ENCODE measurements at places on chromosomes 6 and 20.

- DNase-seq: no peak
Observed at GRCh38 chr6:25576919-25577318, 75.1 kb upstream of the SCGN start.

DNA sequence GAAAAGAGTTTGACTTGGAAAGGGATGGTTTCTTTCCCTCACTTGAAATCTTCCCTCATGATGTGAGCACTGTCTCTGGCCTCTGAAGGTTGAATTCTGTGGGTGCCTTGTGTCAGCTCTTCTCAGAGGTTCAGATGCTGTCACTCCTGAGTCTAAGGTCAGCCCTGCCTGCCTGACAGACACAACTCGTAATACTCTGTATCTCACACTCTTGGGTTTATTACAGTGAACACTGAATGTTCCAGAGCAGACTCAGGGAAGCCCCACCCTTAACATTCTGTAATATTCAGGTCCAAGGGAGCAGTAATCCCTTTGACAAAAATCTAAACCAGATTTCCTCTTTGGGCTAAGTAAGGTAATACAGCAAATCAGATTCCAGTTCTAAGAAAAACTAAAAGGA lies 837.8 kb downstream of the QKI start:
- no peak for DNase-seq

DNA sequence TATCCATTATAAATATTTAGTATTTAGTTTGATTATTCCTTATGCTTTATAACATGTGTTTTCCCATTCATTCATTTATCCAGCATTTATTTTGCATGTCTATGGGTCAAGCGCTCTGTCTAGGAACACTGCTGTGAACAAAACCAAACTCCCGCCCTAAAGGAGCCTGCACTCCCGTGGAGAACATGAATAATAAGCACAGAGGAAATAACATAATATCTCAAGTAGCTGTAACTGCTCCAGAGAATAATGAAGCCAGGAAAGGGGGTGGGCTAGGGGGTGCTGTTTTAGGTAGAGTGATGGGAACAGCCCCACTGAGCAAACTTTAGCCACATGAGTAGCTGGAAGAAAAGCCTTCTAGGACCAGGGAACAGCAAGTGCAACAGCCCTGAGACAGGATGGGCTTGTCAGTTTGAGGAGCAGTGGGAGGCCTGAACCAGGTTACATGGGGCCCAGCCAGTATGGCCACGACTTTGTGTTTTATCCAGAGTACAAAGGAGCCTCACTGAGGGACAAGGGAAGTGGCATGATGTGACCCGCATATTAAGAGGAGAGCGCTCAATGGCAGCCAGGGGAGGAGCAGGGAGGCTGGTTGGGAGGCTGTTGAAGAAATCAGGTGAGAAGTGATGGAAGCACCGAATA lies 24.4 kb upstream of the PRND start:
- no peak for DNase-seq

DNA sequence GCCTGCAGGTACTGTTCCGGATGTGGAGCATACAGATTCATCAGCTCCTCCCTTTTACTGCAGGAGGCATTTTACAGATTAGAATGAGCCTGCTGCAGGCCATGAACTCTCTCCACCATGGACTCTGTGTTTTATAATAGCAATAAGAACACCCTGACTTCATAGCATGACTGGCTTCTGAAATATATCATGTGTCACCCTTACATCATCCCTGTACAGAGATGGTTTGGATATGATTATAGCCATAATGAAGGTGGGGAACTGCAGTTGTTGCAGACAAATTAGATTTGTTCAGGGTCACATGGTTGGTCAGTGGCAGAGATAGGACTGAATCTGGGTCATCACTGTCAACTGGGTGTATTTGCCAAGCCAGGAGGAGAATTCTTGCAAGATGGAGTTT lies 100.7 kb downstream of the FOXO3 start:
- DNase-seq: no peak

DNA sequence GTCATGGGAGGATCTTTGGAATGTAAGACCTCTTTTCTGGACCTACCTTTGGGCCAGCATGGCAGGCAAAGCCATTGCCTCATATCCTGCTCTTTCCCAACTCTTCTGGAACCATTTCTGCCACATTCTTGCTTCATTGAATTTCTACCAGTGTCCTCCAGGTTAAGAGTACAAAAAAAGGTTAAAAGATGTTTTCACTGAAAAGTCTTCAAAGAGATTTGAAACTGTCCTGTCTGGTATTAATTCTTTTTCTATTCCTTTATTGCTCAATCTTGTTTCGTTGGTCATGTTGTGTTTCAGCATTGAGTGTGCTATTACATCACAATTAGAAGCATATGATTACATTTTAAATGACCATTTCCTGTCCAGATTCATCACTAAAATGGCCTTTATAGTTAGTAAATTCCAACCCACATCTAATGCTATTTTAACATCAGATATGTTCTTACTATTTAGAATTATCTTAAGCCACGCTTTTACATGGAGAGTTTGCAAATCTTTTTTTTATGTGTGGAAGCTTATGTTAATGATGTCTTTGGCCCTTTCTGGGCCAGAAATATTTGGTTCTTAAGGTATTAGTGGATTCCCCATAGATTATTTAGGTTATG lies 450.9 kb downstream of the GJA1 start:
- no peak for DNase-seq

- DNase-seq: no peak
Observed at GRCh38 chr6:160106701-160107100, 14.9 kb upstream of the SLC22A1 start.

DNA sequence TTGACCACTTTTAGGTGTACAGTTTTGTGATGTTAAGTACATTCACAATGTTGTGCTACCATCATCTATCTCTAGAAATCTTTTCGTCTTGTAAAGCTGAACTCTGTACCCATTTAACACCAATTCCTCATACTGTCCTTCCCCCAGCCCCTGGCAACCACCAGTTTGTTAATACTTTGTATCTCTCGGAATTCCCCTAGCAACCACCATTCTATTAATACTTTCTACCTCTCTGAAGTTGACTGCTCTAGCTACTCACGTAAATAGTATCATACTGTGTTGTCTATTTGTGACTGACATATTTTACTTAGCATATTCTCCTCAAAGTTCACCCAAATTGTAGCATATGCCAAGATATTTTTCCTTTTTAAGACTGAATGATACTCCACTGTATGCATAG lies 82.3 kb upstream of the CLDN20 start:
- DNase-seq: no peak

- no peak for DNase-seq
Observed at GRCh38 chr6:151219192-151219591, 20.6 kb upstream of the AKAP12 start.

DNA sequence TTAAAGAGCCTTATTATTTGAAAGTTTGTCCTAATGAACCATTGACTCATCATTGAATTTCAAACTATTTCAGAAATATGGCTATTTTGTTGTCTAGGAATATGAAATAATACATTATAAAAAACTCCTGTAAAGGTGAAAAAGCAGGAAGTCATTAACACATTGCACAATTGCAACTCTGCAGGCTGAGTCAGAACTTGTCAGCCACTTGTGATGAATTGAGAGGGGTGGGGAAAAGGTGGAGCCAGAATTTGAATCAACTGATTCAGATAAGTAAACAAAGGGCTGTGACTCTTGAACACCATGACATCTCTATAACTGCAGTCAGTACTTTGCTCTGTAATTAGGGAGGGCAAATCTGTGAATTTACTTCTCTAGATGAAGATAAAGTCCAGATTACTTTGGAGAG lies 6.0 kb downstream of the C6orf141 start:
- no peak for DNase-seq

DNA sequence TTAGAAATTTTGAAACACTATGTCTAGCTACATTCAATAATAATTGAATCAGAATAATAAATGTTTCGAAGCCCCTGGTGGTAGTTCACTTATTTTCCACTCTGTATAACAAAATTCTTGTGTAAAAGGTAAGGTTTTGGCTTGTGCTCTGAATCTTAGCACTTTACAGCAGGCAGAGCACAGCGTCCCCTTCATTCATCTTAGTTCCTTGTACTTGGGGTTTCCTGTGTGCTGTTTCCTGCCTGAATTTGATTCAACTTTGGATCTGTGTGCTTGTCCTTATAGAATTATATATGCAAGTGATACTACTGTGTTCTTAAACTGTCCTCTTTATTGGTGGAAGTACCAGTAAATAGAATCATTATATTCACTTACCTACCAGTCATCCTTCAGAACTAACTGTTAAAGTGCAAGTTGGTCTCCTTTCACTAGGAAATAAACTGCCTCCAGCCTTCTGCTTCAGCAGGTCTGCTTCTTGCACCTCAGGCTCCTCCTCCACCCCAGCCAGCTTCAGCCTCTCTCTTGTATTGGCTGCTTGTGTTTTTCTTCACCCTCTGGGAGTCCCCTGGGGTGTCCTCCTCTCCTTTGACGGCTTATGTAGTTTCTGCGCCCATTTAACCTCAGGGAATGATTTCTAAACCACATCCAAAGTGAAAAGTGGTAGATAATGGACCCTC lies 28.8 kb upstream of the TULP4 start:
- no peak for DNase-seq

GRCh38 chr20:58833921-58834320 lies 16.8 kb downstream of the GNAS-AS1 start:
- DNase-seq: no peak

GRCh38 chr6:153096792-153097191 lies 34.3 kb downstream of the RGS17 start:
- DNase-seq: no peak

- no peak for DNase-seq
Observed at GRCh38 chr6:89438248-89438647, 5.3 kb downstream of the ANKRD6 start.

- DNase-seq: no peak
Observed at GRCh38 chr20:10846766-10847165, 173.0 kb upstream of the JAG1 start.

DNA sequence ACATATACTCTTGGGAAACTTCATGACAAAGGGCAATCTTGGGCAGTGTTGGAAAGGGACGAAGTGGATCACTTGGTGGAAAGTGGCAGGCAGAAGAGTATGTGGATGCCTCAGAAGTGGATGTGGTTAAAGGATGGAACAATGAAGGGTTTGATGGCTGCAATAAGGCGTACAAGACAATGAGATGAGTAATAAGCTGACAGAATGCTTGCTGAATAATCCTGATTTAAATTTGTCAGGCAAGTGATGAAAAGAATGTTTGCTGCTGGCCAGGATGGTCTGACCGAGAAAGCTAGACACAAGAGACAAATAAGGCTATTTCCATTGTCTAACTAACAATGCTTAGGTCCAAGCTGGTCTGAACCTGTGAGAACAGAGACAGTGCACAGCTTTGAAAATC lies 61.6 kb upstream of the CEP85L start:
- DNase-seq: no peak

GRCh38 chr20:42095221-42095620 lies 477.0 kb upstream of the CHD6 start:
- DNase-seq: no peak

DNA sequence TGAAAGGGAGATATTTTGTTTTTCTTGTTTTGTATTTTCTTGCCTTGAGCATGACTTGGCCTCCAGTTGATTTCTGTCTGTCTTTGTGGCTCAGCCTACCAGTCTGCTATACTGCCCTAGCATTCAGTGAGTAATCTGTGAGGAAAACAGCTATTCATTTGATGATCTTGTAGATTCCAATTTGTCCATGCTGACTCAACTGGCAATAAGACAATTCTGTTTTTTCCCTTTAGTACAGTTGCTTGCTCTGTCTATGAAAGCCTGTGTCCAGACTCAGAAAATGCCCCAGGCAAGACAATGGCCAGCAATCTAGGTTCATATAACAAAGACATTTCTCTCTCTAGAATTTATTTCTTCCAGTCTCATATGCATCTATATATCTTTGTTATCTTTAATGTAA lies 10.9 kb upstream of the SOX4 start:
- no peak for DNase-seq

GRCh38 chr20:11551479-11551878 lies 366.2 kb upstream of the BTBD3 start:
- no peak for DNase-seq

DNA sequence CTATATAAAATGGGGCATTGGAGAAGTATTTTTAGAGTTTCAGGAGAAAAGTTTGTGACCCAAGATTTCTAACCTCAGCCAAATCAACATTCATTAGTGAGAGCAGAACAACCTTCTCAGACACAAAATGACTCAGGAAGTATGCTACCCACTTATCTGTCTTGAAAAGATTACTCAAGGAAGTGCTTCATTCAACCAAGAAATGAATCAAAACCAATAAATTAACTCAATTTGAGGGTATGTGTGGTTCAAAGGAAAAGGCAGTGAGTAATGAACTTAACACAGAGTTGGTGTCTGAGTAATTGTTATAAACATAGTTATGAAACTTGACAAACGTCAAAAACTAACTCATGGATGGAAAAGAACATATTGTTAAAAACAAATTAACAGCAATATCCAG lies 227.6 kb downstream of the HAO1 start:
- no peak for DNase-seq

DNA sequence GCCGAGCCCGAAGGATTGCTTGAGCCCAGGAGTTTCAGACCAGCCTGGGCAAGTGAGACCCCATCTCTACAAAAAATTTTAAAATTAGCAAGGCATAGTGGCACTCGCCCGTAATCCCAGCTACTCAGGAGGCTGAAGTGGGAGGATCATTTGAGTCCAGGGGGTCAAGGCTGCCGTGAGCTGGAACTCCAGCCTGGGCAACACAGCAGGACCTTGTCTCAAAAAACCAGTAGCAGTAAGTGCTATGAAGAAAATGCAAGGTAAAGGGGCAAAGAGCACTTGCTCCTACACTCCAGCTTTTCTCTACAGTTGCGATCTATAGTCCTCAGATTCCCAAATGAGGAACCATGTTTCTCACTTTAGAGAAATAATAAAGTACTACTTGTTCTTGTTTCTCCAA lies 1.8 kb upstream of the DDX39B start:
- DNase-seq: no peak

DNA sequence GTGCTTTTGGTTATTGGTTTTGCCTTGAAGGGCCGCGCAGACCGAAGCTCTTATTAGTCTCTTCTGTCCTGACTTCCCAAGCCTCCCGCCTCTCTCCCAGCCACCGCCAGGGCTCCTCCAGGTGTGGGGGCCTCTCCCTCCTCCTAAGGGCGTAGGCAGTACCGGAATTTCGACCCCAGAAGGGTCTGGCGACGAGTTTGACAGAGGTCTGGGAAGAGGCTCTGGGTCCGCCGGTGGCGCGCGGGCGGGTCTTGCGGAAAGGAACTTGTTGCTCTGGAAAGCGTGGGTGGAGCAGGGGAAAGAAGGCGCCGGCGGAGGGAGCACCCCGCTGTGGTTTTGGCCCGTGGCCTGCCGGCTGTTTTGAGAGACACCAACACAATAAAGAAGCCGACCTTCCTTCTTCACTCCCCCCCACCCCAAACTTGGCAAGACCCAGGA lies 1.8 kb downstream of the PCSK2 start:
- no peak for DNase-seq
